ENCODE measurements at places on chromosomes 12 and 14.

- no peak for DNase-seq
These were observed 72.8 kb downstream of the GALNT4 start for GRCh38 chr12:89451841-89452251.

DNA sequence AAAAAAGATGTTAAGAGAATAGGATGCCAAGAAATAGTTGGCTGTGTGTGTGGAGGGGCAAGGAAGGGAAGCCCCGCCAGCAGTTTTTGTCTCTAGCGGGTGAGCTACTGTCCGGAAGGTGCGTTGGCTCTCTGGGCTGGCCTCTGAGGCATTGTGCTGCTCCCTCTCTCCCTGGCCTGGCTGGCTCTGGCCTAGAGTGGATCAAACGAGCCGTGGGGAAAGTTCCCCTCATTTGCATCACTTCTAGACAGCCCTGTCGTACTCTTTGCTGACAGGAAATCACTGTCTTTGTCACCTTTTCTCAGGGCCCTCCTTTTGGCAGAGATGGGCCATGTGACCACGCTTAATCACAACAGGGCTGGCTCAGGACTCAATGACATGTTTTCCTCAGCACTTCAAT is 236.1 kb upstream of the NPAS3 start:
- no peak for DNase-seq

DNA sequence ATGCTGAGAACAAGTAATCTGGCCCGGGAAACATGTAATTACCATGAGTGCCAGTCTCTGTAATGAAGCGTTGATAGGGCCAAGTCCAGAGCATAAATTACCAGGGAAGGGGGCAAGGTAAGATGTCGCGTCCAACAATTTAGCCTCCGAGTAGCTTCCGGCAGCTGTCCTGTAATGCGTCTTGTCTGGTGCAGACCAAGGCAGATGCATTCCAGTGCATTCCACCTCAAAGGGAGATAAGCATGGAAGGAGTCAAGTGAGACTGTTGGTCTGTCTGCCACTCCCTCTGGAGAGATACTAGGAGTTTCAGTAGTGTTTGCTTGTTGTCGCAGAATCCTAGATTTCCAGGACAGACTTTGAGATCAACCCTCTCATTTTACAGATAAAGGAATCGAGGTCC is 218.3 kb downstream of the AACS start:
- DNase-seq = no peak

DNA sequence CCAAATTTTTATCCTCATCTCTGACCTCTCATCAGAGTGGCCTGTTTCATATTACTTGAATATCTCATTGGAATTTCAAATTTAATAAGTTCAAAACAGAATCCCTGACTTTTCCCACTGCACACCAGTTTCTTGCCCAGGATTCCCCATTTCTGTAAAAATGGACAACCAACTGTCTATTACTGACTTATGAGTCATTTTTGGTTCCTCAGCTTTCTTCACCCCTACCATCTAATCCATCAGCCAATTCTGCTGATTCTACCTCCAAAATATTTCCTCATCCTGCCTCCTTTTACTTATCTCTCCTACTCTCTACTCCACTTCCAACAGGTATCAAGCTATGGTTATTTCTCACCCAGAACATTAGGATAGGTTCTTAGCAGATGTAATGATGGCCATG is 44.2 kb downstream of the TMX1 start:
- DNase-seq = no peak

DNA sequence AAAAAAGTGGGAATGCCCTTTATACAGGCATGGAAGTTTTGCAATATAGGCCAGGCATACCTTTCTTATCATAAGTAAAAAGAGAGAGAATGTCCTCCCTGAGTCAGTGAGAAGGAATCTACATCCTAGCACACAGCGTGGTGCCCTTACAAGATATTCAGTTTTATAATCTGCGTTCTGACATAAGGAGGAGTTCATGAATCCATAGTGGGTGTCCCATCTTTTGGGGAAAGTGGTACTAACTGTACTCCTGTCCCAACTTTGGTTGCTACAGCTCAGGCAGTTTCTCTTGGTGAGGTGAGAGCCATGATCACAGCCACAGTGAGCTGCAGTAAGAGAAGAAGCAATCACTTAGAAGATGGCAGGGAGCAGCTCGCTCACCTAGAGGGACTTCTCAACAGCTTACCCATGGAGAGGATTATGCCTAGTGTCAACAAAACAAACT is 332.9 kb downstream of the BCAT1 start:
- no peak for DNase-seq

GRCh38 chr12:121822393-121823100 is 18.7 kb downstream of the SETD1B start:
- DNase-seq = no peak

DNA sequence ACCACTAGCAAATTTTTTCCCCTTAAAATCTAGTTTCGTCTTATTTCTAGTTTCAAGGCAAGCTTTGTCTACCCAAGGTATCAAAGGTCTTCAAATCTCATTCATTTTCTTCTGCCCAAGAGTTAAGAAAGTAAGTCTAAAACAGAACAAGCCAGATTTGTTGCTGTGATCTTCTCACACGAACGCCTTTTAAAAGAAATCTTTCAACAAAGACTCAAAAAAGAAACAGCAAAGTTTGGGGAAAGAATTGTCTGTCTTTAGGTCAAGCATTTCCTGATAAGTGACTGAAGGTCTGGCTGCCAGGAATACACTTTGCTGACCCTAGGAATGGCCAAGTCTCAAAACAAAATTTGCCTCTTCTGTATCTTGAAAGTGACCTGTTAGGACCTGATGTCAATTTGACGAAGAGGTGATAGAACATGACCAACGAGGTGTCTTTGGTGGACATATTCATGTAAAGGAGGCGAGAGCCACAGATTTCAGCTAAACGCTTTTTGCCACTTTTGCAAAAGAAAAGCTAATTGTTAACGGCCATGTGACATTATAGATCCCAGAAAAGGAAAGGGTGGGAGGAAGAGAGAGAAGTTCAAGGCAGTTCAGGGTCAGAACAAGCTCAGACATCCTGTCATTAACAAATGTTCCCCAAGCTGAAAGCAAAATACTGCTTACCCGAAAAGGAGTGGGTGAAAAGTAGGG is 1.7 kb downstream of the CDK17 start:
- DNase-seq = no peak

DNA sequence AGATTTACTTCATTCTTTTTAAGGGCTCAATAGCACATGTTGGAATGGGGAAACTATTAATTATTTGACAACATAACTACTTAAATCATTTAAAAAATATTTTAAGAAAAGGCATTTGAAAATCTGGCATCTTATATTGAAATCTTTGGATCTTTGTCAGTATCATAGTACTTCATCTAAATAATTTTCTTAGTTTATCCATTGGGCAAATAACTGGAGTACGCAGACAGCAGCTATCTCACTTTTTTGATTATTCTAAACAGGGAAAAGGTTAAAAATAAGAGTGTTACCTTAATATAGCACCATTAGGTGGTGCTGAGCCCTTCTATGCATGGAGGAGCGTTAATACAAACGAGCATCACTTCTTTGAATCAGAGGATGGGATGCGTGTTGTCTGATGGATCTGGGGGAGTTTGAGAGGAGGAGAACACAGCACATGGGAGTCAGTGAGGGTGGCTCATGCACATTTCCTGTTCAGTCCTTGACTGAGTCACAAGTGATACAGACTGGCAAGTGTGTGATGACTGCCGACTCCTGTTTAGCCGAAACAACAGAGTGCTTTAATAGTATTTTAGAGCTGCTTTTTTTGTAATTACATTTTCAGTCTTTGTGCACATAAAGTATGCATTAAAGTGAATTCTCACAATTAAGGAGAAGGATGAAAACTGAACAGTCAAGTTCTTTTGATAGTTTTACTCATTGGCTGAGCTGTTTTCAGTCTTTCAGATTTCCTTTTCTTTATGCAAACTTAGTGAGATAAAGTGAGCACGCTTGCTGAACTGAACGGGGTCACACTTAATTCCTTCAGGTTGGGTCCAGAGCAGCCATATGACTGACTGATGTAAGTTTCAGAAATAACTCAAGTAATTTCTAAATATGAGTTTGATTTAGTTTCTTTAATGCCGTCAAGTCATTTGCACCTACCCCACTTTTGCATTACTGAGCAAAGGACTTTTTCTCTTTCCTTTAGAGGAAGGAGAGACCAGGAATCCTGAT is 92.7 kb downstream of the DIP2B start:
- DNase-seq = peak; percentile 49

GRCh38 chr12:98748463-98748862 is 103.4 kb downstream of the APAF1 start:
- no peak for DNase-seq

- DNase-seq = no peak
These were observed 19.8 kb downstream of the PLEK2 start for GRCh38 chr14:67392123-67392522.

DNA sequence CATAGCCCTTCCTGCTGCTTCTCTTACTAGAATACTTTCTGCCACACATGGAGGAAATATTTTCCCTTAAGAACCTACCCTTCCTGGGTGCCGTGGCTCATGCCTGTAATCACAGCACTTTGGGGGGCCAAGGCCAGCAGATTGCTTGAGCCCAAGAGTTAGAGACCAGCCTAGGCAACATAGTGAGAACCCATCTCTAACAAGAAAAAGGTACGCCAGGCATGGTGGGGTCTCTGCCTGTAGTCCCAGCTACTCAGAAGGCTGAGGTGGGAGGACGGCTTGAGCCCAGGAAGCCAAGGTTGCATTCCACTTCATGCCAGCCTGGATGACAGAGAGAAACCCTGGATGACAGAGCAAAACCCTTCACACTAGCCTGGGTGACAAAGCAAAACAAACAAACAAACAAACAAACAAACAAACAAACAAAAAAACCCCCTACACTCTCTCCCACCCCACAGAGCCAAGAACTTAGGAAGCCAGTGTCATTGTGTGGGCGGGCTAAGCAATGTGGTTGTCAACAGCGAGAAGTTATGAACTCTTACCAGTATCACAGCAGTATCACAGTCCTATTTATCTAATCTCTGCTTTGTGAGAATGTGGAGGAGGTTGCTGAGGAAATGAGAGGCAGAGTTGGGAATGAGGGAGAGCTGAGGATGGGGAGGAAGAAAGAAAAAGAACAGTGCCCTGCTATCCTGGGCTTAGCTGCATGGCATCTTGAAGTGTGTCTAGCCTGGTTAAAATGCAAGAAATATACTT is 53.8 kb upstream of the CLEC14A start:
- no peak for DNase-seq

- DNase-seq = no peak
These were observed 163.9 kb upstream of the RASSF8 start for GRCh38 chr12:25794571-25794970.

GRCh38 chr12:123115409-123116121 is 35.3 kb downstream of the PITPNM2 start:
- peak; percentile 74 for DNase-seq

- DNase-seq = no peak
These were observed 368.6 kb upstream of the RGS6 start for GRCh38 chr14:71563492-71564153.

- DNase-seq = no peak
These were observed 148.8 kb downstream of the SLC38A4 start for GRCh38 chr12:46676797-46677520.

DNA sequence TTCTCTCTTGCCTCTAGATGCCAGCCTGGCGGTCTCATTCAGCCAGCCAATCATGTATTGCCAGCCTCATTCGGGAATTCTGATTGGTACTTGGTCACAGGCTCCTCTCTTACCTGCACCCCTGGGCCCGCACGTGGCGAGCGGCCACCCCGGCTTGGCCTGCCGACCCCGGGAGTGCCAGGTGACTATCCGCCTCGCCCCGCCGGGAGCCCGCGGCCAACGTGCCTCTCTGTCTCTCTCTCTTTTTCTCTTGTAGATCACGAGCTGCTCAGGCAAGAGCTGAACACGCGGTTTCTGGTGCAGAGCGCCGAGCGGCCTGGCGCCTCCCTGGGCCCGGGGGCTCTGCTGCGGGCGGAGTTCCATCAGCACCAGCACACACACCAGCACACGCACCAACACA is 39.3 kb downstream of the LRCOL1 start:
- DNase-seq = no peak

GRCh38 chr14:54737132-54737711 is 165.4 kb downstream of the GCH1 start:
- no peak for DNase-seq

GRCh38 chr12:101859664-101860607 is 17.4 kb upstream of the DRAM1 start:
- DNase-seq = no peak

- DNase-seq = no peak
These were observed 60.8 kb downstream of the RASSF3 start for GRCh38 chr12:64670919-64671639.

DNA sequence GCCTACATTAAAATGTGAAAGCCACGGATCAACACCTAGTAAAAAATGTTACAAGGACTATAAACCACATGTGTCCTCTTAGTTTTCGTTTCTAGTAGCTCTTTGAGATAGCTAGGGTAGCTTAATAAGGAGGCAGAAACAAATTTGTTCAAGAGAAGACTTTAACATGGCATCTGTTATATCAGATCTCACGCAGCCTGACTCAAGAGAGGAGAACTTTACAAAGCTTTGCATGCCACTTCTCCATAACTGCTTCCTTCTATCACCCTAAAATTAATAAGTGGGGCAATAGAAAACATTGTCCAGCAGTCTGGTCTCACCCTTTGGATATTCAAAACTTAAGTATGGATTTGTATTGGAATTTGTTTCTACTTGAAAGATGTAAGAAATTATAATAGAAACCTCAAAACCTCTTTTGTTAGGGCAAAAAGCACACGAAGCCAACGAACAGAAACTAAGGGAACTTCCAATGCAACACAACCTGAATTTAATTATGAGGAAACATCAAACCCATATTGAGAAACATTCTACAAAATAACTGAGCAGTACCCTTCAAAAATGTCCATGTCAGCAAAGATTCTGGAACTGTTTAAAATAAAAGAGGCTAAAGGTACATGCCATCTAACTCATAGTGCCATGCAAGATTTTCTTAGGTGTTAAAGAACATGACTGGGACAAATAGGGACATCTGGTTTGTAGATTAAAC is 194.8 kb downstream of the LRIG3 start:
- DNase-seq = no peak

Measured in amniotic stem cell (primary cell).